Stimulated activated CD8-positive, alpha-beta memory T cell treated with anti-CD3 and anti-CD28 coated beads, Interleukin-7, amount 100 ng/mL, for 4 hours (primary cell): ENCODE measurements at places on chromosomes 2 and 18.

DNA sequence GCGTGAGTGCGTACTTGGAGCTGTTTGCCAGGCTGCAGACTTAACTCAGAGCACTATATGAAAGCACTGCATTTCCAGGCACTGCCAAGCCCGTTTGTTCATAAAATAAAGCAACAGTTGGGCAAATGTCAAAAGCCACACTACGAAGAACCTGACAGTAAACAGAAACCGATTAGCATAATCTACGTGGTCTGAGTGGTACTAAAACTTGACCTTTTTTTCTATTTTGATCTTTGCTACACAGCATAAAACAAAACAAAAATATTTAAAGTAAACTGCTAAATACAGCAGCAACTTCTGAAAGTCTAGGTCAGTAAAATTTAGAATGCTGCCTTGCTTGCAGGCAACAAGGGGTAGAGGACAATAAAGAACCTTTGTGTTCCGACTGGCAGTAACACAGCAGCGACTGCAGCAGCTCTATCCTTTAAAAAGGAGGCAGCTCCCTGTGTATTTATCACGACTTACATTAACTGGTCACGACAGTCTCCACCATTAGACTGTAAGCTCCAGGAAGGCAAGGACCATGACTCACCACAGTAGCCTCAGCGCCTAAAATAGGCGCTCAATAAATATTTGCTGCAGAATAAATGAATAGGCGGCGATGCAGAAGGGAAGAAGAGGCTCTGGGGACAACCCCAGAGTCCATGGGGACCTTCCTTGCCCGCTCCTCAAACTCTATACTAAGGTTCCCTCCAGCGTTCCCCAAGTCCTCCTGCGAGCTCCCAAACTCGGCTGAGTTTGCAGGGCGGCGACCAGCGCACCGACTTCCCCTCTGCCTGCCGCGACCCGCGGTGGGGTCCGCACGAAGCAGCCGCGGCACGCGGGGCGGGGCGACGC is 902 bp downstream of the SS18 start:
- DNase-seq: no peak

DNA sequence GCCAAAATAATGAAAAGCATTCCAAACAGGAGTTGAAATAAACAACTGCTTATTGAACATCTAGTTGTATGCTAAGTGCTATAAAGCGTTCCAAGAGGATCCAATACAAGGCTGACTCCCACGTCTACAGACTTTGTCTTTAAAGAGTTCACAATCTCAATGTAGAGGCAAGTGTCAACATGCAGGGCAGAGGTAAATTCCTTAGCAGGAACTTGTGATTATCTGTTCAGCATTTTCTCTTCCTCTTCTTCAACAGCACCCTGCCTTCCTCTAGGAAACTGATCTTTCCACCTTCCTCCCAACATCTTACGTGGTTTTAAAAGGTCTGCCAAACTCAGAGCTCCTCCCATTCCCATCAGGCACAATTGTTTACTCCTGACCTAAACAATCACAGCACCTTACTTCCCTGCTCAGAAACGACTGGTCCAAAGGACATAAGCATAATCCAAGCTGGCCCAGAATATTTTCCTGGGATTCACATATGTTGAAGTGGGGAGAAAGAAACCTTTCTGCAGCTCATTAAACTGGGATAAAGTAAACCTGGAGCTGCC is 83.9 kb downstream of the ITSN2 start:
- DNase-seq: no peak

GRCh38 chr2:16635791-16636699 is 29.6 kb downstream of the CYRIA start:
- DNase-seq: no peak

DNA sequence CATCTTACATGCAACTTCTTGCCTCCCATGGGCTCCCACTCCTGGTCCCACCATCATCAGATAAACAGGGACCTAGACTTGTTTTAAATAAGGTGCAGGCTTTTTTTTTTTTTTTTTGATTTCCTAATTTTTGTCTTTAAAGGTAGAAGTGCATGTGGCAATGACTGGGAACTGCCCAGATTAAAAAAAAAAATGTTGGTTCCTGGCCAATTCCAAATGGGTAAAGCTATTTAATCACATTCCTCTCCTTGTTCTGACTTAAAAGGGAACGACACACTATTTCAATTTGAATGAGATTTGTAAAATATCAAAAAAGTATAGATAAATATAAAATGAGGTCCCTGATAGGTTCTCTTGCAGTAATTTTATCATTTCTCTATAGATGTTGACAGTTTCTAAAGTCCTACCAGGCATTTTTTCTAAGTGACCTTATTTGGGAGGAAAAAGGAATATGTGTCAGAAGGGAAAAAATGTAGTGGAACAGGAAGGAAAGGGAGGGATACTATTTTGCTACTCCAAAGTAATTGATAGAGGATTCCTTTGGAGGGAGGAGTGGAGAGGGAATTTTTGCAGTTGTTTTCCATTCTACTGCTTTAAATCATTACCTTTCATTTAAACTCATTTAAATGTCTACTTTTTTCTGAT is 43.3 kb downstream of the DDX1 start:
- no peak for DNase-seq

DNA sequence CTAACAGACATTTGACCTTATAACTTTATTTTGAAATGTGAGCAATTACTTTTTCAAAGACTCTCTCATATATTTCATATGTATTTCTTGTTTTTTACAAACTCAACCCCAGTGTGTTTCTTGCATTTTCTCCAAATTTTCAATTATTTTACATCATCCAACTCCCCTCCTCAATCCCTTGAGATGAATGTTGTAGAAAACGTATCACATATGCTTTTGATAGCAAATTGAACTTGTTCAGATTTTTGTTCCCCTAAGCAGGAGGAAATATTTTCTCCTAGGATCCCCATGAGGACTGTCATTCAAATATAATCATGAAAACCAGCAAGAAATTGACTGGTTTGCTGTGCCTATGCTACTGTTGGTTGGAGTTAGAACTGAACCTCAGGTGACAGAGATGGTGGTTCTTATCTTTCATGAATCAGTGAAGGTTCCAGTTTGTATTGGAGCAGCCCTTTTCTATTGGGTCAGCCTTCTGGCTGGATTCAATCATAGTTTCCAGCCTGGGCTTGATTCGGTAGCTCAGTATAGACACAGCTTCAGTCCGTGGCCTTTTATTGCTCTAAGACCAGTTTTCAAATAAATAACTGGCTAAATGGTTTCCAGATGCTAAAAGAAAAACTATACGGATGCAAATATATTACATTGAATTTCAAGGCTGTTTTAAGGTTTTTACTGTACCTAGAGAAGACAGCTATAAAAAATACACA is 591.0 kb downstream of the EPHA4 start:
- DNase-seq: no peak

- no peak for DNase-seq
Measured at GRCh38 chr18:58496937-58497336, 132.0 kb downstream of the ALPK2 start.

GRCh38 chr18:77210249-77210648 is 39.4 kb upstream of the GALR1 start:
- DNase-seq: no peak

DNA sequence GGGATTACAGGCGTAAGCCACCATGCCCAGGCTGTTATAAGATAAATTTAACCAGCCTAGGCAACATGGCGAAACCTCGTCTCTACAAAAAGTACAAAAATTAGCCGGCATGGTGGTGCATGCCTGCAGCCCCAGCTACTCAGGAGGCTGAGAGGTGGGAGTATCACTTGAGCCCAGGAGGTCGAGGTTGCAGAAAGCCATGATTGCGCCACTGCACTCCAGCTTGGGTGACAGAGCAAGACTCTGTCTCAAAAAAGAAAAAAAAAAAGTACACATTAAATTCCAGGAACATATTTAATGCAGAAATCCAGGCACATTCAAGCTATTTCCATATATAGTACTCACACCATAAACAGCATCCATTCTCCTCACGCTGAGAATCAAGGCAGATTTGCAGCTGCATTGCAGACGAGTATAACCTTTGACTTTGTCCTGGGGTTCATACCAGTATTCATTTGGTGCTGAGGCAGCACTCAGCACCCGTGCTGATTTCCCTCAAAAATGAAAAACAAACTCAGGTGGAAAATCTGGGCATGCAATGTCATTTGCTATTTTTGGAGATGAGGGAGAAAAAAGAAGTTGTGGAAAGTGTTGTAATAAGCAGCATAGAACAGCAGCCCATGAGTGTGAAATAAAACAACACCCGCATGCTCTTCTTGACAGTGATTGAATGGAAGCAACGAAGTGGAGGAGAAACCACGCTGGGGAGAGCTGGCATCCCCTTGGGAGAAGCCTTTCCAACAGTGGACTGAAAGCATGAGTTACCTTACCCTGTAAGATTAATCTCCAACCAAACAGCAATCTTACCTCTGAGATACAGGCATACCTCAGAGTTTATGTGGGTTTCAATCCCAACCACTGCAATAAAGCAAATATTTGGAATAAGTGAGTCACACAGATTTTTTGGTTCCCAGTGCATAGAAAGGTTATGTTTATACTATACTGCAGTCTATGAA is 46.8 kb upstream of the ANXA4 start:
- no peak for DNase-seq
